ENCODE measurements at places on chromosomes 2 and 18.

DNA sequence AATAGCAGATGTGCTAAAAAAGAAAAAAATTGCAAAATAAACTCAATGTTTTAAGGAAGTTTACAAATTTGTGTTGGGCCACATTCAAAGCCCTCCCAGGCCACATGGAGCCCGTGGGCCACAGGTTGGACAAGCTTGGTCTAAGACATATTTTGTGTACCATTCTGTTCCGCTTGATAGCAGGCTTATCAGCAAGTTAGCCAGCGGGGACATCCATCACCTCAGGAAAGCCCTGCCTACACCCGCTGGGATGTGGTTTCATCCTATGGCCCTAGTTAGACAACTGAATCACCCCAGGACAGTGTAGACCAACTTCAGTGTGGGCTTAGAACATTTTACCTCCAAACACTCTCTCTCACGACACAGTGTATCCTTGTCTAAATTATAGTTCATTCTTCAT is 32.6 kb downstream of the CD8B2 start:
- DNase-seq = no peak

- no peak for DNase-seq
Observed at GRCh38 chr2:234905547-234906265, 46.1 kb upstream of the SH3BP4 start.

GRCh38 chr2:236657801-236658200 is 88.2 kb downstream of the ACKR3 start:
- DNase-seq = no peak

DNA sequence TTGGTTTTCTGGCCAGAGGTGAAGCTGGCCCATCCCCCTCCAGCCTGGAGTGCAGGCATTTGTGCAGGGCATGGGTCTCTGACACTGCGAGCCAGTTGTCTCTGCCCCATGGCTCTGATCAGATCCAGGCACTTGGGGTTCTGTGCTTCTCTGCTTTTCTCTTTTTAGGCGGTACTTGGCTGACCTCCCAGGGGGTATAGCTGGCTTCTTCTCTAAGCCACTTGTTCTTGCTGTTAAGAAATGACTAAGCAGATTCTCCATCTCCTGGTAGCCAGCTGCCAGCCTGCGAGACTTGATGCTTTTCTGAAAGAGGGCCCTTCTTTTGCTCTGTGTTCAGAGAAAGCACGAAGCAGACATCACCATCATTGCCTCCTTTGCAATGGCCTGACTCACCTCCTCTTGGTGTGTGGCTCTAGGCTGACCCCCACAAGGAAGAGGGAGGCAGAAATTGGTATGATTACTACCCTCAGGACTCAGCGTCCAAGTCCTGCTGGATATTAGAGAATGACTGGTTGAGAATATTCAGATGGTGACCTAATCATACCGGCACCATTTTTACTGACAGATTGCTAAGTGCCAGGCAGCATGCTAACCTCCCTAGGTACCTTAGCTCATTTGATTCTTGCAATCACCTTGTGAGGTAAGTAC is 32.7 kb downstream of the TNP1 start:
- no peak for DNase-seq

GRCh38 chr18:32879497-32879896 is 106.7 kb upstream of the KLHL14 start:
- DNase-seq = no peak

DNA sequence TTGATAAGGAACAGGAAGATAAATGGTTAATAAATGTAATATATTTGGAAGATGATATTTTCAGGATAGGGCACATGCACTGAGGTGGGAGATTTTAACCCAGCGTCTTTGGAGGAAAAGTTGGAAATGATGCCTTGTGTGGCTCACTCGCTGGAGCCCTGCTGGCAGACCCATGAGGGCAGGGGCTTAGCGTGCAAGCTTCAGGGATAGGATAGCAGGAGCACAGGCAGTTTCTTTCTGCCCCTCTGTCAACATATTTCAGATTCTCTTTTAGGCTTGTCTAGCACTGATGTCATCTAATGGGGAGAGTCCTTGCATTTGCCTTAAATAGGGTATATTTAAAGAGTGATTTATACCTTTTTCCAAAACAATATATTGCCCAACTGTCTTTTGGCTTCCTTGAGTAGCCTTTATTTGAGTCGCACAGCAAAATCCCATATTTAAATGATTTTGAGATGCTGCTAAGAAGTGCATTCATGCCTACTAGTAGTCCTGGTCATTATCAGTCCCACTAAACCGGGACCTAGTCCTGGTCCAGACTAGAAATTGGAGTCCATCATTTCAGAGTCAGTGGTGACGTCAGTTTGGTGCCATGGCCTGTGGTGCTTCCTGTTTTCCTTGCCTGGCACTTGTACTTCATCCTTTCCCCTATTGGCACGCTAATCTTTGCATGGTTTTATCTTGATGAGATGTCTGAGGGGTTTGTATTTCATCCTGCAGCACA is 45.8 kb downstream of the SH3RF3 start:
- no peak for DNase-seq

DNA sequence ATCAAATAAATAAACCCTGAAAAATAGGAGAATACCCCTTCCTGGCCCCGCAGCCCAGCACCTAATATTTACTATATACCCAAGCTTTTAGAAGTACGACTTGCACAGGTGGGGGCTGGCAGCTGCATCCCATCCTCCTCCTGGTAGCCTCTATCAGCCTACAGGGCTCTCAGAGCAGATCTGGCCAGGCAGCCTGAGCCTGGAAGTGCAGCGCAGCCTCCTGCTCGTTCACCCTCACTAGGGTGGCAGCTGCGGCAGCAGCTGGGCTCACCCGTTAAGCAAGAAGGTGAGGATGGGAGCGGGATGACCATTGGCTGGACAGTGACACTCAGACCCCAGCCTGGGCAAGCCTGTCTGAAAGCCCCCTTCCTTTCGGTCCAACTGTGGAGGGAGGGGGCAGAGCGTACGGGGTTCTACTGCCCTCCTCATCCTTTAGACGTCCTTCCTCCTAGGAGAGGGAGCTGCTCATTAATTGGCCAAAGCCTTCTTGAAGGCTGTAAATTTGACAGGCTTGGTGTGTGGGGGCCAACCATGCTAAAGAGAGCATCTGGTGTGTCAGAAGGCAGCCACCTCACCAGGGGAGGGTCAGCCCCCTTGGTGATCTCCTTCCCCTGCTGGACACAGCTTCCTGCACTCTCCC is 23.3 kb downstream of the MPHOSPH10 start:
- DNase-seq = no peak

- DNase-seq = no peak
Observed at GRCh38 chr2:18500333-18500732, 60.1 kb downstream of the RDH14 start.

DNA sequence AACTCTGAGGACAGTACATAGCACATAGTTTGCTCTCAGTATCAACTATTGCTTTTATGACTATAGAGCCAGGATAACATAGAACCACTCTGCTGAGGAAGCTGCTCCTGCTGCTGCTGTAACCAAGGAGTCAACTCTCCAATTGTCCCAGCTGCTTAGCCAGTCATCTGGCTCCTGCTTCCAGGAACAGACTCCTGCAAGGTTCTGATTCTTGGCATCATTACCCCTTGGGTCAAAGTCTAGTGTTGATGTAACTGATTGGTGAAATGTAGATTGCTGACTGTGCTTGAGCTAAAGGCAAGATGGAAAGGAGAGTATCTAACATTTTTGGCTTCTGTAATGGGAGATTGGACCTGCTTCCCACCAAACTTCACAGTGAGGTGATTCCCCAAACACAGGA is 261.9 kb upstream of the FSHR start:
- DNase-seq = no peak

DNA sequence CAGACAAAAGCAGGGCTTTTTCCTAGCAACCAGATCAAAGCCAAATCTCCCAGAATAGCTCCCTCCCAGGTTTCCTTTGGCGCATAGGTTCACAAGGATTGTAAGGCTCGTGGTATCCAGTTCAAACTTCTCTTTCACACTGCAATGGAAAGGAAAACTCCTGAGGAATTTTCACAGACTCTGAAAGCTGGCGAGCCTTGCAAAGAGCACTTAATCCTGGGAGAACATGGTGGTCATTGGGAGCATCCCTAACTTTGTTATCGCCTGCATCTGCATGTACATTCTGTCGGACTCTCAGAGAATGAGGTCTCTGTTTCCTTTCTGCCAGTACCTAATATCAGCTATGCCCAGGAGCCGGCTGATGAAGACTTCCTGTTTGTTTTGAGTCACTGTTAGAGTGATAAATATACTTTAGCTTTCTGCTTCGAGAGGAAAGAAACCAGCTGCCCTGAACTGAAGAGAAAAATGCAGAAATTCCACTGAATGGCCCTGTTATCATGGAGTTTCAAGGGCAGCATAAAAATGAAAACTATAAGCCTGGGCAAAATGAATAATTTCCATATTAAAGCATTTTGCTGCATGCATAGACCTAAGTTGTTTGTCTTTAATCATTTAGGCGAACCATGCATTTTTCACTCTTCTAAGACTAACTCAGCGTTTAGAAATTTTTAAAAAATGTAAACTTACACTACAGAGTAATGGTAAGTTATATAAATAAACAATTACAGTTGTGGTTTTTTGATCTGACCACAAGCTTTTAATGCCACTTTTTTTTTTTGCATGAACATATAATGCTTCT is 76.4 kb upstream of the ZEB2 start:
- no peak for DNase-seq

- DNase-seq = no peak
Observed at GRCh38 chr18:47248115-47248603, 3.3 kb downstream of the SKOR2 start.

GRCh38 chr2:241641631-241642030 is 4.1 kb downstream of the ATG4B start:
- no peak for DNase-seq

- DNase-seq = no peak
Observed at GRCh38 chr2:240645801-240646175, 20.5 kb downstream of the GPR35 start.

- DNase-seq = no peak
Observed at GRCh38 chr18:67243799-67244587, 272.5 kb downstream of the DSEL start.

DNA sequence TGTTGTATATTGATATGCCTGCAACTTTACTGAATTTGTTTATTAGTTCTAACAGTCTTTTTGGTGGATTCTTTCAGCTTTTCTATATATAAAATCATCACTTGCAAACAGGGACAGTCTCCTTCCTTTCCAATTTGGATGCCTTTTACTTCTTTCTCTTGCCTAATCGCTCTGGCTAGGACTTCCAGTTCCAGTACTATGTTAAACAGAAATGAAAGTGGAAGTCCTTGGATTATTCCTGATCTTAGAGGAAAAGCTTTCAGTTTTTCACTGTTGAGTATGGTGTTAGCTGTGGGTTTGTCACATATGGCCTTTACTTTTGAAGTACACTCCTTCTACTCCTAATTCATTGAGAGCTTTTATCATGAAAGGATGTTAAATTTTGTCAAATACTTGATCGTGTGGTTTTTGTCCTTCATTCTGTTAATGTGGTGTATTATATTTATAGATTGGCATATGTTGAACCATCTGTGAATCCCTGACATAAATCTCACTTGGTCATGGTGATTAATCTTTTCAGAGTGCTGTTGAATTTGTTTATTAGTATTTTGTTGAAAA is 52.9 kb downstream of the REL start:
- DNase-seq = no peak

DNA sequence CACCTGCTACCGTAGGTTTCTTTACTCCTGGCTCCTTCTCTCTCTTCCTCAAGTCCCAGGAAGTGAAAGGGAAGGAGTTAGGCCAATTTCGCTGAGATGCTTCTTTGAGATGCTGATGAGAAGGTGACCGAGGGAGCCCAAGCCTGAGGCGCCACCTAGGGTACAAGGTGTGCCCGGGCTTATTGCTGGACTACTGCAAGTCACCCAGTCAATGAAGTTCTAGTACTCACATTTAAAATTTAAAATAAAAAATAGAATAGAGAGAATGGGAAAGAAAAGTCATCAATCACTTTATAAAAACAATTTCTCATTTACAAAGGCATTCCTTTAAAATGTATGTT is 45.3 kb downstream of the ACAA2 start:
- DNase-seq = no peak

- no peak for DNase-seq
Observed at GRCh38 chr2:112648081-112648480, 2.3 kb downstream of the SLC20A1 start.

DNA sequence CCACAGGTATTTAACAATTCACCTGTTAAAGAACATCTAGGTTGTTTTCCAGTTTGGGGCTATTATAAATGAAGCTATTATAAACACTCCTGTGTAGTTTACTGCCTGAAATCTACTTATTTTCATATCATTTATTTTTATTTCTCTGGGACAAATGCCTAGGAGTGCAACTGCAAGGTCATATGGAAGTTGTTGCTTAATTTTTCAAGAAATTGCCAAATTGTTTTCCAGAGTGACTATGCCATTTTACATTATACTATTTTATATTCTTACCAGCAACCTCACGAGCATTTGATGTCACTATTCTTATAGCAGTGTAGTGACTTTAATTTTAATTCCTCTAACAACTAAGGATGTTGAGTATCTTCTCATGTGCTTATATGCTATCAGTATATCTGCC is 298.4 kb downstream of the EXOC6B start:
- no peak for DNase-seq
